ENCODE measurements at places on chromosomes 1 and 21.

DNA sequence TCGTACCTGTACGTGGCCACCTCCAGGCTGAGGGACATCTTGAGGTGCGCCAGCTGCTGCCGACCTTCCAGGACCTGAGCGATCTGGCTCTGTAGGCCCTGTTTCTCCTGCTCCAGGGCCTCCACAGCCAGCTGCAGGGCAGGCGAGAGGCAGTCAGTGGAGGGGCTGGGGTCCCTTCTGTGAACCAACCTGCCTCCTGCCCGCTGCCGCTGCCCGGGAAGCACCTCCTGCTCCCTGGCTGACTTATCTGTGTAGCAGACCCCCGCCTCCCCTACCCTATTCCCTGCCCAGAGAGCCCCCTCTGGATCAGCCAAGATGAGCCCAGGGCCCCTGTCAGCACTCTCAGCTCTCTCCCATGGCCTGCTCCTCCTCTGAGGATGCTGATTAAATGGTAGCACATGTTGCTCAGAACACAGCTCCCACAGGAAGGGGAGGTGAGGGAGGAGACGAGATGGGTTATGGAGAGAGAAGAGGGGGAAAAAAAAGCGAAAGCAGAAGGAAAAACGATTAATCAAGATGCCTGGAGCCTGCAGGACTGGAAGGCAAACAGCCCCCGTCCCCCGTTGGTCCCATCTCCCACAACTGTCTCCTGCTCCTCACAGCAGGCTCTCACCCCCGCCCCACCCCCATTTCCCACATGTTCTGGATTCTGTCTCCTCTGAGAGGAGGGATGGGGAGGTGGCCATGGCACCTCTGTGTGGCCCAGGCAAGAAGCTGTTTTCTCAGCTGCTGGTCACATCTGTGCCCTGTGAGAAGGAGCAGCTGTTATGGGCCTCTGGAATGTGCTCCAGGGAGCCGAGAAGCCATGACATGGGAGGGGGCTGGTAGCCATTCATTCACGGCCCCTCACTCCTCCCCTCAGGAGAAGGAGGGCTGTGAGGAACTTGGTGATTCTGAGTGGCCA, 1.7 kb downstream of the NES start:
- no peak for DNase-seq

DNA sequence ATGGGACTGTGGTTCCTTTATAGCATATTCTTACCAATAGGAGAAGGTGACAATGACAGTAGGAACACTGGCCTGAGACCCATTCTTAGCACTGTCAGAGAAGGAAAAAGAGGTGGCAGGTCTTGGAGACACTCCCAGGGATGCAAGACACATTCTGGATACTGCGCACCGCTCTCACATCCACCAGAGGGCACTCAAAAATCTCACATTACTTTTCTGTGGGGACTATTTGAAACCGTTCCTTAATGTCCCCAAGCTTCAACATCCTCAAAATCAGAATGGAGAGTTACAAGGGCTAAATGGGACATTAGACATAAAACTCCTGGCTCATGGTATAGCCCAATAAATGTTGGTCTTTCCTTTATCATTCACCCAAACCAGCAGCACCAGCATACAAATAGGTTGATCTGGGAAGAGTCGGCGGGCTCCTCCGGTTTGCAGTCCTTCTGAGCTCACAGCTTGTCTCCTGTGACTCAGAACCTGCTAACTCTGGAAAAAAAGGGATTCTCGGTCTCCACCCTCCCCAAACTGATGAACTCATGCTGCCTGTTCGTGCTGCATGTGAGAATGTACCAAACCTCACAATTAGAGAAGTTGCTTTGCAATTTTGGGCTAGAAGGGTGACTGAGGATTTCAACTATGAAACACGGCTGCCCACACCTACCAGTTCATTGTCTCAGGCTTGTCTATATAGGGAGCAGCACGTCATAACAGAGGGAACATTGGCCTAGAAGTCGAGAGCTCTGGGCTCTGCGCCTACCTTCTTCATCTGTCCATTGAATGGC, 40.2 kb downstream of the IL12RB2 start:
- DNase-seq = no peak

DNA sequence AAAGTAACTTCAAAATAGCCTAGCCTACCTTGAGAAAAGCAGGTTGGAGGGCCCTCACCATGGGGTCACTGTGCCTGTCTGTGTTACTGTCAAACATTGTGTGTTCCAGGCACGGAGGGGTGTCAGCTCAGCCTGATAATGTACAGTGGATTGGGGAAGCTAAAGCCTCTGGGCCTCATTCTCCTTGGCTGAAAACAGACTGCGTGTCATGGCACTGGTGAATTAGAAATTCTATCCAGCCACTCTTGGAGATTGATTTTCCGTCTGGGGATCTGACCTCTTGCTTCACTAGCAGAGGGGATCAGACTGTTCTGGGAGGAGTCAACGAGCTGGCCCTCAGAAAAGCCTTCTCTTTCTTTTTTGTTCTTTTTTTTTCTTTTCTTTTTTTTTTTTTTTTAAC, 123.5 kb upstream of the HOOK1 start:
- no peak for DNase-seq

DNA sequence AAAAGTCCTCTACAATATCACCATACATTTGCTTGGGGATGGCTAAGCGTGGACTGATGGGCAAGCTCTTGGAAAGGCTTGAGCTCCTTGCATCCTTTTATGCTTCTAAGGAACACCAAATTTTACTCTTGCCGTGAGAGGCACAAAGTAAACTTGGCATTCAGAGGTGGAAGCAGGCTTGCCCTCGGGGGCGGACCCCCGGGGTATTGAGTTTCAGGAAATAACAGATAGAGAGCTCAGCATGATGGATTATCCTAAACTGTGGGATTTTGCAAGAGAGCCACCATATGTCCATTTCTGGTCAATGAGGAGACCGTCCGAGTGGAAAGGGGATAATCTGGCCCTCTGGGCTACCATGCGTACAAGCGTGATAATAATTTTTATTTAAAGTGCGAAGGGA, 14.0 kb downstream of the IFI16 start:
- no peak for DNase-seq

DNA sequence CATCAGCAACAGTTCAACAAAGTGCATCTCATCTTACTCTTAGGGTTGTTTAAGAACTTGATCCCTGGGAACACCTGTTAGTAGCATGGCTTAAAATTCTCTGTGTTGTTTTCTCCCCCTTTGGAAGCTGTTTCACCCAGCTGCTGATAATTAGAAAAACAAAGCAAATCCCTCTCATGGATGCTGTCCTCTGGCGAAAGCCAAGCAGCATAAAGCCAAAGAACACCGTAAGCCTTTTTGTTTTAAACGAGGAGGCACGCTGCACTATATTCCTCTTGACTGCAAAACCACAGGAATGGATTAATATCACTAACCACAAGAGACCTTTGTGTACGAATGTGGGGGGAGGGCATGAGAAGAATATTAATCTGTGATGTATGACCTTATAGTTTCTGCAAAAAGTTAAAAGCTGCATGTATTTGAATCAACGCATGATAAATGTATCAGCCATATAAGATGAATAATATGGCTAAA, 923.2 kb downstream of the LTN1 start:
- DNase-seq = no peak

DNA sequence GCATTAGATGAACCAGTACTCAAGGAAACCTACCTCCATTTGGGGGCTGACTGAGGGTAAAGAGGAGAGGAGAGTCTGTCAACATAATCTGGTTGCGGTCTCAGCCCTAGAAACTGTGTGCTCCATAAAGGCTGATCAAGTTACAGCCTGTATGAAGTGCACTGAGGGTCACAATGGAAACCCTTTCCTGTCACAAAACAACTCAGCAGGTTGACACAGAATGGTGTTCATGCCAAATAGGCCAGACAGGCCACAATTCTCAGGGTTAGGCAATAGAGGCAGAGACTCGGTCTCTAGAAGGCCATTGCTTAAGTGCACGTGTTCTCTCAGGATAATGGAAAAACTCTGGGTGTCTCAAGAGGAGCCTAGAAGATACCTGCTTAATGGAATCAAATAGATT, 4.1 kb upstream of the ANKRD35 start:
- DNase-seq = no peak

- no peak for DNase-seq
Measured at GRCh38 chr21:46551636-46552241, 53.1 kb downstream of the S100B start.

DNA sequence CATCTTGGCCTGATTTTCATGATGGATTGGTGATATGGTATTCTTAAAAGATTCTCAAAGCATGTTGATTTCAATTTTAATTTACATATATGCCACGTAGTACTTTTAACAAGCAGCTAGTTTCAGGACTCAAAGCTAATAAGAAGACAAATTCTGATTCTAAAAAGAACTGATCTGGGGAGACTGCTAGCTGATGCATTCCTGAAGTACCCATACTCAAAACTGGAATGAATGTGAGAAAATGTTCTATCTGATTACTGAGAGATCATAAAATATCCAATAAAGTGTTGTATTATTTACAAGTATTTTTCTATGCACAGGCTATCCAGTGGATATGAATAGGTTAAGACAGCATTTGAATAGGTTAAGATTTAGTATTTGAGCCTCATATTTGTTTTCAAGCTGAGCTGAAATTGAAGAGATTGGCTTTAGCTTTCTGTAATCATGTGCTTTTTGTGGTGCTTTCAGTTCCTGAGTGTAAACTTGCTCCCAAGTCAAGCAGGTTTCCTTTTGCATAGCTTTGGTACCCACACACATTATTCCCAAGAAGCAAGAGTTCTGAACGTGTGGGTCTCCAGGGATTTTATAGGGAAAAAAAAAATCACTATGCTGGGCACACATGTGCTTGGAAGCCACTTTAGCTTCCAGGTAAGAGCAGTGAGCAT, 114.1 kb downstream of the VPS13D start:
- no peak for DNase-seq

GRCh38 chr1:117942293-117942692, 12.8 kb downstream of the WDR3 start:
- no peak for DNase-seq

GRCh38 chr21:27734146-27734545, 767.3 kb upstream of the ADAMTS5 start:
- DNase-seq = no peak

GRCh38 chr21:41916888-41917433, 36.9 kb downstream of the C2CD2 start:
- no peak for DNase-seq

DNA sequence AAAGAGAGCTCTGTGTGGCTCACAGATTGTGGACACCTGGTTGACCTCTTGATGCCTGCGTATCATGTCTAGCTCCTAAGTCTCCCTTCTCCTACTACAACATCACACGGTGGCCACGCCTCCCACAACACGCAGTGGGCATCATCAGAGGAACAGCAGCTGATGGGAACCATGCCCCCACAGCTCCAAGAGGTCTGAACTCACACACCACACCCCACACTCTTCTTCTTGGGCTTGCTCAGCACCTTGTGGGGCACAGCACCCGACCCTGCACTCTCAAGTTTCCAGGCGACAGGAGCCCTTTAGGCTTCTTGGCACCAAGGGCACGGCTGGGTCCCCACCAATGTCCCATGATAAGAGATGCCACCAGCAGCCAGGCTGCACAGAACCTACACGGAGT, 18.8 kb upstream of the CDCP2 start:
- DNase-seq = no peak

DNA sequence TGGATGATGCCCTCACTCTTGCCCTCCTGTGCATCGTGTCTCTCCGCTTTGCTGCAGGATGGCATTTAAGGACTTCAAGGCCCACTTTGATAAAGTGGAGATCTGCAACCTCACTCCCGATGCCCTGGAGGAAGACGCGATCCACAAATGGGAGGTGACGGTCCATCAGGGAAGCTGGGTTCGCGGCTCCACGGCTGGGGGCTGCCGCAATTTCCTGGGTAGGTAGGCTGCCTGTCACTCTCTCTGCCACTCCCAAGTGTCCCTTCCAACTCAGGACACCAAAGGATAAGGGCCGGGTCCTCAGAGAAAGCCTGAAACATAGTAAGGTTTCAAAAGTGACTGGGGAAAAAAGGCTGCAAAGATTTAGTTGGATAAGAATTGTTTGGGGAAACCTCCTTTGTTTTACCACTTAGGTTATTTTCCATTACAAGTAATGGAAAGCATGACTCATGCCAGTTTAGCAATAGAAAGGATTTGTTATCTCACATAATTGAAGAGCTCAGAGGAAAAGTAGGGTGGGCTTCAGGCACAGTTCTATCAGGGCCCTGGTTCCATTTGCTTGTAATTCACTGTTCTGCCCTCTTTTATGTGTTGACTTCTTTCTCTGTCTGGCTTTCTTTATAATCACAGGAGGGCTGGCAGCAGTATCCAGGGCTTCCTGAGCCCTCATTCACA, 31.9 kb downstream of the CAPN9 start:
- DNase-seq = no peak

DNA sequence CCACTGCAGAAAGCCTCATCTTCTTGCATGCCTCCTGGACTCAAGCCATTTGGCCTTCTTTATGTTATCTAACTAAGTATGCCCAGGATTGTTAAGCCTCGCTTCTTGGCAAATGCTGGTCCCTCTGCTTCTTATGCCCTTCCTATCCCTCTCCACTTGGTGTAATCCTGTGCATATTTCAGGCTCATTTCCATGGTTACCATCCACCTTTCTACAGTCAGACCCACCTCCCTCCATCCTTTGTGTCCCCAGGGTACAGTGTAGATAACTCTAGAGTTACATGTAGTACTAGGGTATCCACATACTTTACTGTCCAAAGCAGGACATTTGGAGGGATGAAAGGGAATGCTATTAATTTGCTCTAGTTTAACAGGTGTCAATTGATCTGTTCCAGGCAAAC, 6.5 kb upstream of the RNF19B start:
- no peak for DNase-seq

GRCh38 chr21:37554661-37555379, 188.2 kb downstream of the DYRK1A start:
- DNase-seq = no peak

- no peak for DNase-seq
Measured at GRCh38 chr1:115312742-115313141, 25.3 kb downstream of the NGF start.

DNA sequence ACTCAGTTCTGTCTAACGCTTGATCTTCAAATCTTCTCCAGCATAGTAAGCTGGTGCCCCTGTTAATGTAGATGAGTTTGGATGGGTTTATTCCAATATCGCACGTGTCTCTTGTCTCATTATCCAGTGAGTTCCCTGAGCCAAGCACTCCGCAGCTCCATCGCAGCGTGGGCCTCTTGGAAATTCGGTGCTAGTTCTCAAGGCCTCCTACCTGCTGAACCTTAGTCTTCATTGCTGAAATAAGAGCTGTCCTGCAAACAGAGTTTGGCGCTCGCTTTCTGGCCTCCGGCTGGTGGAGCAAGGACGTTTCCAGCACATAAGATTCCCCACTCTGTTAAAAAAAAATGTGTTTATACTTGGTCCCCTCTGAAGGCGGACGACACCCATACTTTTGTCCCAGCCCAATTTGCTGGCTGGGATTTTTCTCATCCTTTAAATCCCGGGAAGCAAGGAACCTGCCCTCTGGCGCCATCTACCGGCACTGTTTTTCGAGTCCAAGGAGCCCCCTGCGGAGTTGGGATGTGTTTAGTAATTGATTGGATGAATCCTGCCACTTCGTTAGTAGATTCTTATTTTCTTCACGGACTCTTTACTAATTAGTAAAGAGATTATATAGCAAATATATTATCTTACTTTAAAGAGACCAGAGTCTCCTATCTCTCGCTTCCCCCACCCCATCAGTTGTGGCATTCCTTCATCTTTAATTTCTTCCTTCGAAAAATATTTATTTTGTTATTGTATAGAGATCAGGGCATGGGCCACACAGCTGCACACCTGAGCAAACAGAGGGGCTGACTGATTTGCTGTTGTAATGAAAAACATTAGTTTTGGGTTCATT, 14.7 kb downstream of the JUN start:
- DNase-seq = peak; percentile 51

GRCh38 chr1:209720326-209720725, 15.7 kb downstream of the HSD11B1 start:
- DNase-seq = no peak
